ENCODE measurements at places on chromosomes 13 and 19.

DNA sequence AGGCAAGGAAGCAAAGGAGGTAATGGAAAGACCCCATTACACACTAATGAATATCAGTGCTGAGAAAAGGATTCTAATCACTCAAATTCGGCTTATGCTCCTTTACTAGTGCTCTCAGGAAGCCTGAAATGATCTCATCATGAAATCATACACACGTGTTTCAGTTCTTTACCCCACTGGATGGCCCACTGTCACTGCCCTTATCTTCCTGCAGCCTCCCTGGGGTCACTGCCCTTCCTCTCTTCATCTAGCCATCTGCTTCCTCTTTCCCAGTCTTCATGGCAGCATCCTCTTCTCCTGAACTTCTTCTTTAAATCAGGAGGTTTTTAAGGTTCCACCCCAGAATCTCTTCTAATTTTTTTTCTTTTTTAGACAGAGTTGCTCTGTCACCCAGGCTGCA lies 27.9 kb upstream of the EEF1AKMT1 start:
- no peak for DNase-seq

GRCh38 chr13:57137585-57137984 lies 3.1 kb upstream of the PRR20A start:
- no peak for DNase-seq

DNA sequence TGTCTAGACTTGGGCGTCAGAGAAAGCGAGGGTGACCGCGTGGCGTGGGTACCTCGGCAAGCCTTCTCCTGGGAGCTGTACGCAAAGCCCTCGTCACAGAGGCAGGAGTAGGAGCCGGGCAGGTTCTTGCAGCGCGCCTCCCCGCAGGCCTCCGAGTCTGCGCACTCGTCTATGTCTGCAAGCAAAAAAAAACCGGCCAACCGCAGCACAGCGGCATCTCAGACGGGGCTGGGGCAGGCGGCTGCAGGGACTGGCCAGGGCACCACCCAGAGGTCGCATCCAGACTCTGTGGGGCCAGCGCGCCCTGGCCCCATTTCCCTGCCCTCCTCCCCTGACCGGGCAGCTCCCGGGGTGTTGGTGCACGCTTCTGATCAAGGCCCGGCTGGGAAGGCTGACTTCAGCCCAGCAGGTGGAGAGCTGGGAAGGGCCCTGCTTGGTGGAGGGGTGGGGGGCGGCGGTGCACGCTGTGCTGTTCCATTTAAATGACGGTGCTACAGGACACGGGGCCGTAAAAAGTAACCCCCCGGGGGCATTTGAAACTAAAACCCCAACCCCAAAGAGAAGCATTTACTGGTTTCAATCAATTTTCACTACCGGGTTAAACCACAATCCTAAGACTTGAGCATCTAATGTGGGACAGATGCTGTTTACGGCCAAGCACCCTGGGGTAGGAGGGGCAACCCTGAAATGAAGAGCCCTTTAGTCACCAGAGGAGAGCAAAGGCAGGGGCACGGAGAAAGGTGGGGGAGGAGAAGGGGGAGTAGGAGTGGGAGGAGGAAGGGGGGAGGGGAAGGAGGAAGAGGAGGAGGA lies 28.2 kb downstream of the GAS6 start:
- no peak for DNase-seq

- no peak for DNase-seq
Measured at GRCh38 chr13:26759249-26759906, 1.2 kb downstream of the GPR12 start.

DNA sequence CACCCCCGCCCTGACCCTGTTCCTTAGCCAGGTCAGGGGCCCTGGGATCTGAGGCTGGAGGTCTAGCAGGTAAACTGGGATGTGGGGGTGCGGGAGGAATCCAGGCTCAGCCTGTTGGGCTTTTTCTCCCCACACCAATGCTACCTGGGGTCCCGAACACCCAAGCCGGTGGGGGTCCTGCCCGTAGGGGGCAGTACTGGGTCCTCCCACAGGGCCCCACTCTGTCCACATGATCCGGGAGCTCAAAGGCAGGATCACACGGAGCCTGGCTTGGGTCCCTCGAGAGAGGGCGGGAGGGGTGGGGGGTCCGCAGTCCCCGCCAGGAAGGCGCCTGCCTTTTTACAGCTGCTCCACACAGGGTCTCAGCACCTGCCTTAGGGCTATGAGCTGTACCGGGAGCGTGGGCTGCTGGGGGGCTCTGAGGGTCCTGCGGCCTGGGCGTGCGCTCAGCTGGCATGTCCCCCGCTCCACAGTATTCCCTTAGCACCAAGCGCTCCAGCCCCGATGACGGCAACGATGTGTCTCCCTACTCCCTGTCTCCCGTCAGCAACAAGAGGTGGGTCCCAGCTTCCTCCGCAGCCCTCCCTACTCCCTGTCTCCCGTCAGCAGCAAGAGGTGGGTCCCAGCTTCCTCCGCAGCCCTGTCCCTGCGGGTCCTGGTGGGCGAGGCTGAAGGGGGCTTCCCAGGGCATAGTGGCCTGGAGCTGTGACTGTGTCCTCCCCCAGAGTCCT lies 12.3 kb upstream of the TEKTIP1 start:
- no peak for DNase-seq

GRCh38 chr19:28436320-28436719 lies 776.6 kb downstream of the UQCRFS1 start:
- DNase-seq = no peak

- peak; percentile 60 for DNase-seq
Measured at GRCh38 chr19:53881482-53882390, at the start of gene PRKCG. Gene PRKCG, plus strand, starts transcription at chr19:53882197. Its CDS starts 298 bp downstream, at chr19:53882495.

DNA sequence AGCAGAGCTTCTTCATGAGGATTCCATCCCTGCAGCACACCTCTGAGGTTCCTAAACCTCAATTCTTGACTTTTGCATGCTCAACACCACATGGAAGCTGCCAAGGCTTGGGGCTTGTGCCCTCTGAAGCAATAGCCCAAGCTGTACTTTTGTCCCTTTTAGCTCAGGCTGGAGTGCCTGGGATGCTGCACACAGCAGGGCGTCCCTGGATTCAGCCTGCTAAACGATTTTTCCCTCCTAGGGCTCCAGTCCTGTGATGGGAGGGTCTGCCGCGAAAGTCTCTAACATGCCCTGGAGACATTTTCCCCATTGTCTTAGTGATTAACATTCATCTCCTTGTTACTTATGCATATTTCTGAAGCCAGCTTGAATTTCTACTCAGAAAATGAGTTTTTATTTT lies 98.3 kb downstream of the SLITRK5 start:
- no peak for DNase-seq

- DNase-seq = no peak
Measured at GRCh38 chr13:30645629-30646028, 27.9 kb downstream of the USPL1 start.

DNA sequence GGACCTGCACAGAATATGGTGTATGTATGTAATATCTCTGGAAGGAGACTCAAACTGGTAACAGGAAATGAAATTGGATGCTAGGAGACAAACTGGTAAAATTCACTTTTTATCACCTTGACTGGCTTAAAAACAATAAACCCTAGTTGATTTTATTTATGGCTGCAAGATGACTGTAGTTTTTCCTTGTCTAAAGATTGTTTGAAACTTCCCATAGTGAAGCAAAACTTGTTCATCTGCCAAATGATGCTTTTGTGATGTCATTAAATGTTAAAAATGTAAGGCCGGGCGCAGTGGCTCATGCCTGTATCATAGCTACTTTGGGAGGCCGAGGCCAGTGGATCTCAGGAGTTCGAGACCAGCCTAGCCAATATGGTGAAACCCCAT lies 2.5 kb upstream of the ECH1 start:
- DNase-seq = no peak

GRCh38 chr19:55504981-55505380 lies 16.7 kb downstream of the SSC5D start:
- no peak for DNase-seq

DNA sequence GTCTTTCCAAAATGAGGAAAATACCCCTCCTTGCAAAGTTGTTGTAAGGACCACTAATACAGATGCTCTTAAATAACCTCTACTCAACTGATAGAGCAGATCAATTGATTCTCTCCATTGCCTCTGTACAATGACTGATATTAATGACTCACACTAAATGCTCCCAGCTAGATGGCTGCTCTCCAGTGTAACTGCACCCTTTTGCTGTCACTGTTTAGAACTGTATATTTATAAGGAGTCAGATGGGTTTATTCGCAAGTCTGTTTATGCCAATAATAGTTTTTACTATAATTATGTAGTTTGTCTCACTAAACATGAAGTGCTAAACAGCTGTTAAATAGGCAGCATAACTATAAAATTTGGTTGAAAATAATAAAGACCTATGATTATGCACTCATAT lies 21.0 kb upstream of the N4BP2L1 start:
- DNase-seq = no peak

GRCh38 chr13:87671753-87672605 lies 808 bp downstream of the SLITRK5 start:
- no peak for DNase-seq

DNA sequence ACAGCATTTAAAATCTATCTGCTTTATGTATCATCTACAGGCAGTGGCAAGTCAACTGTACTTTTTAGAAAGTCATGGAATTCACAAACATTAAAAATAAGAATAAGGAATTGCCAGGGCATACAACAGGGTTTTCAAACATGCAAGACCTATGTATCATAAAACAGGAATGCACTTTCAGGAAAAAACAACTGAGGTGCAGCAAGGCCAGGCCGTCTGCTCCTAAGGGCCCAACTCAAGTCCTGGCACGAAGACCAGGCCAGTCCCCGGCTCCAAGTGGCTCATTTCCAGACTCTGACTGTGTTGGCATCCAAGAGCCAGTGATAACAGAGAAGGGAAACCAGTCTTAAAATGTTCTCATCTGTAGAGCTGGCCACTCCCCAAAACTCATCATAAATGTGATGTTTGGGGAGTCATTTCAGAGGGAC lies 7.1 kb downstream of the RFX2 start:
- no peak for DNase-seq

DNA sequence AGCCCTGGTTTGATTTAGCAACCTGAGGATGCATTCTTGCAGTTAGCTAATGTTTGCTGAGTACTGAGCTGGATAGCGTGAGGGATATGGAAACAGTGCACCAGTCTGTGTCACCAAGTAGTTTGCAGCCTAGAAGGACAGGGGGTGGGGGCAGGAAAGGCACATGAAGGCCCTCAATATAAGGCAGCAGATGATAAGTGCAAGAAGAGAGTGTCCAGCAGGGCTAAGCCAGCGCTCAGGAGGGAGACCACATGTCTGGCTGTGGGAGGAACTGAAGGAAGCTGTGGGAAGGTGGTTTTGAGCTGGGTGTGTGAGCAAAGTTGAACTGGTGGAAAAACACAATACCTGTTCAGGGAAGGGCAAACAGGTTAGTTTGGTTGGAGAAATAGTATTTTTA lies 1.7 kb downstream of the CXCL17 start:
- no peak for DNase-seq

DNA sequence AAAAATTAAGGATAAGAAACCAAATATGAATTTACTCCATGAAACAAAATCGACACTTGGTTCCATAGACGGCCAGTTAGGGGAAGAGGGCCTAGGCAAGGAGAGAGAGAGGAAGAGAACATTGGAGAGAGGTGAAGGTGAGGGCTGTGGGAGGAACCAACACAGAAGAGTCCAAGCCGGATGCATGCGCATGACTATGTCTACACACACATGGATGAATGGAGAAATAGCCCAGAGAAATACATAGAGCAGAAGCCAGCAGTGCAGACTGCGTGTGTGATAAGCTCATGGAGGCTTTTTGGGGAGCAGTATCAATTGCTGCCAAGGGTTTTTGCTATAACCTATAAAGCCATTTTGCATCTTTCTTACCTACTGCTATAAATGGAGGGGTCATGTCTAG lies 67.3 kb upstream of the C1QTNF9 start:
- no peak for DNase-seq

DNA sequence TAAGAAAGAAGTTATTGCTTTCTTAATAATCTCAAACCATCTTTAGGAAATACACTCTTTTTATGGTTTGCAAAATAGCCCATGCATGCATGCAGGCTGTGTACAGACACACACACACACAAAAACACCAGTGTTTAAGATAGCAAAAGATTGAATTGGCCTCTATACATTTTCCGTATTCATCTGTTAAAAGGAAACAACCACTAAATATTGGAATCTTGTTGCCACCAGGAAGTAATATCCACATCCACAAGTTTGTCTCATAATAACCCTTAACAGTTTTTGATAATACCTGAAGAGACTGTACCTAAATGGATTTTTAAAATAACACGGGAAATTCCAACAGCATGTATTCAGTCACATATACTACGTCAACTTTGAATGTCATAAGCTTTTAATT lies 7.3 kb upstream of the MAB21L1 start:
- no peak for DNase-seq

DNA sequence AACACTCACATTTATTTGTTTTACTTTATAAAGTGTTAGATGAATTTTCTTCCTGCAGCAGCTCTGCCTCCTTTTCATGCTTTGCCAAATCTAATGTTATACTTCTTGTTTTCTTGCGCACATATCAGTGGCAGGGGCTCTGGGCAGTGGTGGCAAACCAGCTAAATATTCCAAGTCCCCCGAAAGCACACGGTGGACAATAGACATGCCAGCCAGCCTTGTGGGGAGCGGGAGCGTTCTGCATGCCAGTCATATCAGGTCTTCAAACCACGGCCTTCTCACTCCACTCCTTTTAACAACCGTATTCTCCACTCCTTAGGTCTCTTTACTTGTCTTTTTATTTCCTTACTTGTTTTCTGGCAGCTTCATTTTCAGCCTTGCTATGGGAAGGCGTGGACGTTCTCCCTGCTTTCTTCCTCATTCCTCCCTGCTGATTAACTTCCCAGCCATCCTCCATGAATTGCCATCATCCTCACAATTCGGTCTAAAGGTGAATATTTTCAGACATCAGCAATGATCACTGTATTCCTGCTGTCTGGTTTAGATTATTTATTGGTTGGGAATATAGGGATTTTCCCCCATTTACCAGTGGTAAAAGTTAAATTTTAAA lies 77.1 kb upstream of the WASF3 start:
- DNase-seq = no peak

- no peak for DNase-seq
Measured at GRCh38 chr13:98386637-98387036, 190.3 kb downstream of the STK24 start.

GRCh38 chr13:52812941-52813340 lies 35.5 kb downstream of the PCDH8 start:
- no peak for DNase-seq

DNA sequence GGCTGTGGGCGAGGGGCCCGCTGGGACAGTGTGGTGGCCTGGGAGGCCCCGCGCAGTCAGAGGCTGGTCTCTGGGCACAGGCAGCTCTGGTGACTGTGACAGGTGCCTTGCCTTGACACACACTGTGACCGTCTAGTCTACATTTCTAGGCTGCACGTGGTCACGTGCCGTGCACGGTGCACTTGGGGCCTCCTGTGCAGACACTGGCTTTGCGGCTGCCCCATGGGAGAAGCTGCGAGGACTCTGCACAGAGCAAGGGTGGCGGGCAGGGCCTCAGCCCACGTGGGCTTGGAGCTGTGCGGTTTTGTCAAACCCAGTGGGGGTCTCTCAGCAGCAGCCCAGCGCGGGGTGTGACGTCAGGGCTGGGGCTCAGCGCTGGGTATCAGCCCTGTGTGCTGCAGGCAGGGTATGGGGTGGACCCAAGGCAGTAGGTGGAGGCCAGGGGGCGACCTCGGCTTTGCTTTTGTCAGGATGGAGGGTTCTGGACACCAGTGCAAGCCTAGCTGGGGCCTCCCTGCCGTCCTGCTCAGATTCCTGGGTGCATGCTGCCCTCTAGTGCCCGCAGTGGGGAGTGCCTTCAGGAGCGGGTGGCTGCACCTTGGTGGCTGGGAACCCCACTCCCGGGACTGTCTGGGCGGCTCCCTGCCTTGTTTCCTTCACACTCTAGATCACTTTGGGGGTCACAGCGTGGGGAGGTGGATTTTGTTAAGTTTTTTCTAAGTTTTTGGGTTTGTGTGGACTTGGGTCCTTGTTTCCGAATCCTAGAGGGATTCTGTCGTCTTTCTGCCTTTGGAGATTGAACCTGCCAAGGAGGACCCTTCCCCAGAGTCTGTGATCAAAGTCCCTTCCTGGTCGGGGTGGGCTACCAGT lies 62.6 kb downstream of the KDM4B start:
- DNase-seq = peak; percentile 84
